B cell (primary cell): ENCODE measurements at places on chromosomes 16 and 17. TPM values are rescaled to one million over a fixed set of nuclear protein-coding genes. Genes with fewer than 3 reads are reported as not detected.

DNA sequence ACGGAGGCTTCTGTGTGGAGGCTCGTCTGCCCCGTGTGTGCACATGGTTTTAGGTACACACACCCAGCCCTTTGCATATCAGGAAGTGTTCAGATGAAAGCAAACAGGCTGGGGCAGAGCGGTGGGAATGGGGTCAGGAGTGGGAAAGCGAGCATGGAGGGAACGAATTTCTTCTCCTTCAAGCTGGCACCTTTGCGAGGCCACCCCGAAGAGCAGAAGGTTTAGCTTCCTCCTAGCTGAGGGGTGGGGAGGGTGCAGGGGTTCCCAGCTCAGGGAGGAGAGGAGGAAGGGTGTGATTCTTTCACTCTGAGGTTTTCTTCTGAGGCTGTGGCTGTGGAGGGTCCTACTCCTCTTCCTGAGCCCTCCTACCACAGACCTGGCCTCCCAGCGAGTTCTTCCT lies 83.6 kb downstream of the ABR start:
- no peak for DNase-seq
- H3K27ac ChIP-seq, result peak overlapping the region; percentile 26
- H3K4me3 ChIP-seq, result no peak overlapping the region
- H3K36me3 ChIP-seq, result no peaks in the 10 kb centered on the region

- no peak for DNase-seq
- no peak overlapping the region for H3K4me3 ChIP-seq
- no peaks in the 10 kb centered on the region for H3K4me1 ChIP-seq
These were observed 76.8 kb downstream of the IRX5 start for GRCh38 chr16:55007504-55007903.

DNA sequence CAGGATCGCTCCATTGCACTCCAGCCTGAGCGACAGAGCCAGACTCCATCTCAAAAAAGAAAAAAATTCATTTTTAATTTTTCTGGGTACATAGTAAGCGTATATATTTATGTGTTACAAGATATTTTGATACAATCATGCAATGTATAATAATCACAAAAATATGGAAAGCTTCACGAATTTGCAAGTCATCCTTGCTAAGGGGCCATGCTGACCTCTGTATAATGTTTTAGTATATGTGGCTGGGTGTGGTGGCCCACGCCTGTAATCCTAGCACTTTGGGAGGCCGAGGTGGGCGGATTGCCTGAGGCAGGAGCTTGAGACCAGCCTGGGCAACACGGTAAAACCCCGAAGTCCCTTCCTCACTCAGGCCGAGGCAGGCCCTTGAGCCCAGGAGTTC lies 16.9 kb downstream of the FBRS start:
- no peaks in the 10 kb centered on the region for H3K4me1 ChIP-seq
- no peaks in the 10 kb centered on the region for H3K27me3 ChIP-seq
- no peak for DNase-seq
- H3K27ac ChIP-seq, result no peak overlapping the region

- no peak overlapping the region for H3K4me3 ChIP-seq
- no peaks in the 10 kb centered on the region for H3K4me1 ChIP-seq
- no peak overlapping the region for H3K27ac ChIP-seq
These were observed 77.1 kb upstream of the HS3ST3A1 start for GRCh38 chr17:13678841-13679240.

GRCh38 chr16:24853830-24854229 lies 8.1 kb downstream of the SLC5A11 start:
- no peak overlapping the region for H3K27ac ChIP-seq
- DNase-seq, result no peak
- no peaks in the 10 kb centered on the region for H3K4me1 ChIP-seq
- no peaks in the 10 kb centered on the region for H3K36me3 ChIP-seq
- no peak overlapping the region for H3K4me3 ChIP-seq

GRCh38 chr17:33962857-33963655 lies 292.0 kb upstream of the CCL2 start:
- H3K27me3 ChIP-seq, result no peaks in the 10 kb centered on the region
- H3K27ac ChIP-seq, result no peak overlapping the region
- DNase-seq, result peak; percentile 43
- peaks cover 31% of the 10 kb centered on the region for H3K4me1 ChIP-seq

DNA sequence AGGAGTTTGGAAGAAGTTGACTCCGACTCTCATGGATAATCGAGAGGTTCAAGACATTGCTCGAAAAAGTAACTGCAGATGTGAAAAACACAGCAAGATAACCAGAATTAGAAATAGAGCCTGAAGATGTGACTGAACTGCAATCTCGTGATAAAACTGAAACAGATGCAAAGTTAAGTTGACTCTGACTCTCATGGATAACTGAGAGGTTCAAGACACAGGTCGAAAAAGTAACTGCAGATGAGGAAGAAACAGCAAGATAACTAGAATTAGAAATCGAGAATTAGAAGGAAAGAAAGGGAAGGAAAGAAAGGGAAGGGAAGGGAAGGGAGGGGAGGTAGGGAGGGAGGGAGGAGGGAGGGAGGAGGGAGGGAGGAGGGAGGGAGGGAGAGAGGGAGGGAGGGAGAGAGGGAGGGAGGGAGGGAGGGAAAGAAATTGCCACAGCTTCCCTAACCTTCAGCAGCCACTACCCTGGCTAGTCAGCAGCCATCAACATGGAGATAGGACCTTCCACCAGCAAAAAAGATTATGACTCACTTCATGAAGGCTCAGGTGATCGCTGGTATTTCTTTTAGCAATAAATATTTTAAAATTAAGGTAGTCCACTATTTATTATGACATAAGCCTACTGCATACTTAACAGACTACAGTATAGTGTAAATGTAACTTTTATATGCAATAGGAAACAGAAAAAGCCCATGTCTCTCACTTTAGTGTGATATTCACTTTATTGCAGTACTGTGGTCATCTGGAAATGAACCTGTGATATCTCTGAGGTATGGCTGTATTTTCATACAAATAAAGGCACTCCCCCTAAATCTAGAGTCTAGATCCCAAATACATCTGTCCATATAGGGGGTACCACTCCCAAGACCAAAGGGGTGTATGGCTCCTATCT lies 68.3 kb downstream of the KANSL1 start:
- H3K36me3 ChIP-seq, result peaks cover 3% of the 10 kb centered on the region
- DNase-seq, result no peak
- H3K27me3 ChIP-seq, result no peaks in the 10 kb centered on the region
- peaks cover 28% of the 10 kb centered on the region for H3K4me1 ChIP-seq
- no peak overlapping the region for H3K27ac ChIP-seq
- no peak overlapping the region for H3K4me3 ChIP-seq

DNA sequence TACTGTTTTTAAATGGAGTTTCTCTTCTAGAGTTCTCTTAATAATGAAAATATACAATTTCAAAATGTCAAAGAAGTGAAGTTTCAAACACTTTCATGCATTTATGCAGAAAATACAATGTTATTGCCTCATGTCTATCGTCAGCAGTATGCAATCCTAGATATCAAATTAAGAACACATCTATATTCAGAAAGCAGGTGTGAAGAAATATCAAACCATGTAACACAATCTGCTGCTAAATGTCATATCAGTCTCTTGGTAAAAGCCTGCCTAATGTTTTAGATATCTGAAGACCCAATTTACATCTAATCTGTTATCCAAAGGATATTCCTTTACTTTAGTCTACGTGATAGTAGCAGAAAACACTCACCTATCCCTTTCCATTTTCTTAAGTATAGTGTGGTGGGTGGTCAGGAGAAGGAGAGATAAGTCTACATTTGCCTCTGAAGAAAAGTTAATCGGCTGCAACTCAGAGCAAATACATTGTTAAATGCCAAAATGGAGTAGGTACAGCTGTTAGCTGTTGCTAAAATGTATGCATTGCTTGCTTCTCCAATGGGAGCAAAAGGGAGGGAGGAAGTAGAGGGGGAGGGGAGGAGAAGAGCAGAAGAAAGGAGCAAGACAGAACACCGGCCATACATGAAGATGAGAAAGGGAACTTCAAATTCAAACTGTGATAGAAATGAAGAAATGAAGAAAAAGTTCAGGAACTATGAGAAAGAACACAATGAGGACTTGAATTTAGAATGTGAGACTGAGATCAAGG lies 64.9 kb downstream of the ITFG1 start:
- no peaks in the 10 kb centered on the region for H3K27me3 ChIP-seq
- H3K4me3 ChIP-seq, result no peak overlapping the region
- H3K4me1 ChIP-seq, result peaks cover 8% of the 10 kb centered on the region
- no peak for DNase-seq
- no peaks in the 10 kb centered on the region for H3K36me3 ChIP-seq
- H3K27ac ChIP-seq, result no peak overlapping the region

- no peak overlapping the region for H3K4me3 ChIP-seq
- H3K36me3 ChIP-seq, result no peaks in the 10 kb centered on the region
- H3K27me3 ChIP-seq, result peaks cover 3% of the 10 kb centered on the region
- DNase-seq, result no peak
These were observed 68.7 kb upstream of the MARCHF10 start for GRCh38 chr17:62876673-62877405.

GRCh38 chr17:7242717-7243452 lies 636 bp upstream of the GABARAP start:
- H3K36me3 ChIP-seq, result peaks cover 8% of the 10 kb centered on the region
- H3K27me3 ChIP-seq, result no peaks in the 10 kb centered on the region
- peak overlapping the region; percentile 99 for H3K4me3 ChIP-seq
- H3K4me1 ChIP-seq, result peaks cover 24% of the 10 kb centered on the region
- peak; percentile 99 for DNase-seq

- DNase-seq, result no peak
- H3K27me3 ChIP-seq, result no peaks in the 10 kb centered on the region
- H3K4me3 ChIP-seq, result no peak overlapping the region
- no peak overlapping the region for H3K27ac ChIP-seq
- H3K4me1 ChIP-seq, result no peaks in the 10 kb centered on the region
These were observed 48.4 kb downstream of the CLEC16A start for GRCh38 chr16:10992797-10993196.

GRCh38 chr17:80665792-80666191 lies 121.2 kb downstream of the RPTOR start:
- H3K36me3 ChIP-seq, result no peaks in the 10 kb centered on the region
- H3K27ac ChIP-seq, result no peak overlapping the region
- no peak overlapping the region for H3K4me3 ChIP-seq
- H3K4me1 ChIP-seq, result peaks cover 18% of the 10 kb centered on the region

DNA sequence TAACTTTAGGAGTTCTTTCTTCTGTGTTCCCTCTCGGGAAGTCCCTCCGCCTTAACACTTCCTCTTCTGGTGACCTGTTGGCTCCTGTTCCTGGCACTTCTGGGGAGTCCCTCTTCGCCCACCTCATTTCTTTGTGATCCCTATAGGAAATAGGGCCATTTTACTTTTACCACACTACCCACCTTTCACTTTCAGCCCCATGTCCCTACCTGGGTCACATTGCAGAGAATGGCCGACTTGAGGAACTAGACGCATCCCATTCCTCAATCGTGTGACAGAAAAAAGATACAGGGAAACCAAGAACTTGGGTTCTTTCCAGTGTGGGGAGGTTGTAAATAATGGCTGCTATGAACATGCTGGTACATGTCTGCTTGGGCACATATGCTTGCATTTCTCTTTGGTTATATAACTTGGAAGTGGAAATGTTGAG lies 6.6 kb downstream of the IL21R start:
- peaks cover 21% of the 10 kb centered on the region for H3K36me3 ChIP-seq
- peaks cover 75% of the 10 kb centered on the region for H3K4me1 ChIP-seq
- peak; percentile 61 for DNase-seq
- H3K4me3 ChIP-seq, result no peak overlapping the region
- no peaks in the 10 kb centered on the region for H3K27me3 ChIP-seq

- no peak overlapping the region for H3K4me3 ChIP-seq
- no peaks in the 10 kb centered on the region for H3K36me3 ChIP-seq
- no peak overlapping the region for H3K27ac ChIP-seq
- H3K4me1 ChIP-seq, result no peaks in the 10 kb centered on the region
- no peaks in the 10 kb centered on the region for H3K27me3 ChIP-seq
These were observed 288.6 kb upstream of the ELAC2 start for GRCh38 chr17:13306310-13306962.

GRCh38 chr17:73560661-73561060 lies 83.6 kb downstream of the SDK2 start:
- no peak for DNase-seq
- no peaks in the 10 kb centered on the region for H3K27me3 ChIP-seq
- H3K27ac ChIP-seq, result no peak overlapping the region
- H3K4me3 ChIP-seq, result no peak overlapping the region
- H3K4me1 ChIP-seq, result peaks cover 15% of the 10 kb centered on the region

- no peaks in the 10 kb centered on the region for H3K36me3 ChIP-seq
- no peaks in the 10 kb centered on the region for H3K4me1 ChIP-seq
- H3K27ac ChIP-seq, result no peak overlapping the region
- no peak for DNase-seq
- H3K4me3 ChIP-seq, result no peak overlapping the region
These were observed 23.7 kb upstream of the MYOCD start for GRCh38 chr17:12642034-12642433.

DNA sequence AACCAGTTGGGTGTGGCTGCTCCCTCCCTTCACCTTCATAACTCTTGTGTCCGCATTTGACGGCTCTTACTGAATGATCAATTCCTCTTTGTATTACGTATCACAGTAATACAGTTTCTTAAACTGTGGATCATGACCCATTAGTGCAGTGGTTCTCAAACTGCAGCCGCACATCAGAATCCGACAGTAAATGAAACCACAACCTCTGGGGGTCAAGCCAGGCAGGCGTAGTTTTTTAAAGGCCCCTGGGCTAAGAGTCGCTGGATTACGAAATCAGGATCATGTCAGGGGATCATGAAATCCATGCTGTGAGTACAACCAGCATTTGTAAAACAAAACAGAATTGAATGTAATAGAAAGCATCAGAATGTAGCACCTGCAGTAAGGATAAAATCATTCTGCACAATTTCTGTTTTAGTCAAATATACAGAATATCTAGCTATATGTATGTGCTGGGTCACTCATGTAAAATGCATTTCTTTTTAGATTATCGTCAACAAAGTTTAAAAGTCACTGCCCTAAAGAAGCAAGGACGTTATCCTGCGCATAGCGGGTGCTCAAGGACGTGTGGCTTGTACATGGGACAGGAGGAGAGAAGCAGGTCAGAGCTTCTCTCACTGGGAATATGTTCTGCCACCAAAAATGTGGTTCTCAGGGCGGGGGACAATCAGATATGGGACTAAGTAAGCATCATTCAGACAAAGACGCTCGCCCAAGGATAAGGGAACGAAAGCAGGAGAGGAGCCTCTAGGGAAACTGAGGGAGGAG lies 113.1 kb downstream of the ZFHX3 start:
- no peak for DNase-seq
- H3K4me1 ChIP-seq, result no peaks in the 10 kb centered on the region
- H3K36me3 ChIP-seq, result no peaks in the 10 kb centered on the region
- H3K27me3 ChIP-seq, result no peaks in the 10 kb centered on the region

DNA sequence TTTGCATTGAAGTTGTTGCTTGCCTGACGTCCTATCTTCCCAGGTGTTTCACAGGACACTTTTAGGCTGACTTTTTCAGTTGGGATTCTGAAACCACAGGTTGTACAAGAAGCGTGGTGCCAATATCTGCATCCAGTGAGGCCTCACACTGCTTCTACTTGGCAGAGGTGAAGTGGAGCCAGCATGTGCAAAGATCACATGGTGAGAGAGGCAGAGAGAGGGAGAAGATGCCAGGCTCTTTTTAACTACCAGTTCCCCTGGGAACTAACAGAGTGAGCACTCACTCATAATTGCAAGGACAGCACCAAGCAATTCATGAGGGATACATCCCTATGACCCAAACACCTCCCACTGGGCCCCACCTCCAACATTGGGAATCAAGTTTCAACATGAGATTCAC lies 5.8 kb upstream of the ABCA6 start:
- H3K27ac ChIP-seq, result no peak overlapping the region
- no peaks in the 10 kb centered on the region for H3K4me1 ChIP-seq
- no peaks in the 10 kb centered on the region for H3K36me3 ChIP-seq
- no peak overlapping the region for H3K4me3 ChIP-seq
- H3K27me3 ChIP-seq, result no peaks in the 10 kb centered on the region

C16orf96 gene
- total RNA-seq, result 0.66 and 0.79 TPM in 2 replicates

ATAD5 gene
- 7.3 and 7.4 TPM in 2 replicates for total RNA-seq

SPNS1 gene
- total RNA-seq, result 36.4 and 37.8 TPM in 2 replicates

DNASE1L2 gene
- total RNA-seq, result 1.1 and 1.6 TPM in 2 replicates

OR3A1 gene
- total RNA-seq, result 0.42 and 0.44 TPM in 2 replicates

GRIN2A gene
- 0.44 and 0.66 TPM in 2 replicates for total RNA-seq

ZNF597 gene
- total RNA-seq, result 4.6 and 5.0 TPM in 2 replicates
